ENCODE measurements at places on chromosomes 4 and X.

DNA sequence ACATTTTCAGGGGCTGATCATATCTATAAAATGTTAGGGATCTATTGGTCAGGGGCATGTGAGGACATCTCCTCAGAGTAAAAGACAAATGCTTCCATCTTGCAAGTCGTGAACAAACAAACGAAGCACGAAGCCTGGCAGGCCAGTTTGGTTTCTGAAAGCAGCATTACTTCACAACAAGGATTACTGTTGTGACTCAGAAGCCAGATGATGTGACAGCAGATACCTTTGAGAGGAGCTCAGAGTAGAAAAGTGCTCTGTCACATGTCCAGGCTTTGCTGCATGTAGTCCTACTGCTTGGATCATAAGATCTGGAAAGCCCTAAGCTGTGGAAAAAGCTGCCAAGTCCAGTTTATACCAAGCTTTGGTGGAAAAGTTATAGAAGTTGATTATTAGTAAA is 1827.2 kb downstream of the ARAP2 start:
- DNase-seq, result no peak

DNA sequence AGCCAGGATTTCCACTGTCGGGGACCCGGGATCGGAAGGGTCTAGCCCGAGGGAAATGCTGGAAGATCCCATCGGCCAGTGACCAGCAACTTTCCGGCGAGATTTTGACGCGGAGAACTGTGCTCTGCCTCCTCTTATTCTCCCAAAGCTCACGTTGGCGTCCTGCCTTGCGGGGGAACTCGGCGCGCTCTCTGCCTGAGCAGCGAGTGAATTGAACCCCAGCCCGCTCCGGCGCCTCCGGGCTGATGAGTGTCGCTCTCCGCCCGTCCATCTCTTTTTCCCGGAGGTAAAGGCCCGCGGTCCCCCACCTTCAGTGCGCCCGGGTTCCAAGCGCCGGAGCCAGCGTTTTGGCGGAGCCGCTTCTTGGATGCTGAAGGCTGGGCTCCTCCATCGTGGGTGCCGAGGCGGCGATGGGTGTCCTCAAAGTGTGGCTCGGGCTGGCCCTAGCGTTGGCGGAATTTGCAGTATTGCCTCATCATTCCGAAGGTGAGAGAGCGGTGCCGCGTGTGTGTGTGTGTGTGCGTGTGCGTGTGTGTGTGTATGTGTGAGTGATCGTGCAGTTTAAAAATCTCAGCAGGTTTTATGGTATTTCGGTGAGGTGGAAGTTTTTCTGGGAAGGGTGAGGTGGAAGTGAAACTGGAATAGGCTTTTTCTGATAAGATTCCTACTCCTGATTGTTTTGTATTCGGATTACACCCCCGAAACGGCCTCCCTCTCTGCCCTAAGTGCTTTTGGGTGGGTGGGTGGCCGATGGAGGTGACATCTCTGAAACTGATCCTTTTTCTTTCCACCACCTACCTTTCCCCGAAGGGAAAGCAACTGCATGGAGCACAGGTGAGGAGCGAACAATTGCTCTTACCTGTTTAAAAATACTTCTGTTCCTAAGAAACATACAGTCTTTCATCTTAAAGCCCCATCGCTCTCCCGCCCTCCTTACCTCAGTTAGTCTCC is 752 bp downstream of the FRAS1 start:
- no peak for DNase-seq

DNA sequence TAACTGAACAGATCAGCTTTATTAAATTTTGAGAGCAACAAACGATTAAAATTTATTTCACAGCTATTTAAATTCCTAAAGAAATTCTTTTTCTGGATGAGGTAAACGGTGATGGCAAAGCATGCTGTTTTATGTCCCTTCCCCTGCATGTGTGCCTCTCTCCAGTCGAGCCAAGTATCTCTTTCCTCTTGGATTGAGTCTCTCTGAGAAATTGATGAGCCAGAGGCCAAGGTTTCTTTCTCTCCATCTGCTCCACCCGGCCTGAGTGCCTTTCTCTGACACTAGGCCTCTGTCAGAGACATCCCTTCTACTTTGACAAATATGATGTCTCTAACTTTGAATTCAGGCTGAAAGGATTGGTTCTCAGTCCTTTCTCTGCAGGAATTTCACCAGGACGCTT is 42.6 kb upstream of the PARM1 start:
- no peak for DNase-seq

GRCh38 chr4:6687947-6688878 is 5.5 kb upstream of the S100P start:
- no peak for DNase-seq

DNA sequence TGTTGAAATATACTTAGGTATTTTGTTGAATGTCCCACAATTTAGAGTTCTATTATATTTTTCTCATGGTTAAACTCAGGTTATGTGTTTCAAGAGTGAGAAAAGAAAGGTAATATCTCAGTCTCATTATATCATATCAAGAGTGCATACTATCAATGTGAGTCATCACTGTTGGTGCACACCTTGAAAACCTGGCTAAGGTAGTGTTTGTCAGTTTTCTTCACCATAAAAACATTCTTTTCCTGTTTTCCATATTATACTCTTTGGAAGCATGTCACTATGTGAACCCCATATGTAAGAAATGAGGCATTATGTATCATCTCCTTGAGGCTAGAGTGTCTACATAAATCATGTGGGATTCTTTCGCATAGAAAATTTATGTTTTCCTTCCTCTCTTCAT is 307.6 kb upstream of the CTSO start:
- no peak for DNase-seq

DNA sequence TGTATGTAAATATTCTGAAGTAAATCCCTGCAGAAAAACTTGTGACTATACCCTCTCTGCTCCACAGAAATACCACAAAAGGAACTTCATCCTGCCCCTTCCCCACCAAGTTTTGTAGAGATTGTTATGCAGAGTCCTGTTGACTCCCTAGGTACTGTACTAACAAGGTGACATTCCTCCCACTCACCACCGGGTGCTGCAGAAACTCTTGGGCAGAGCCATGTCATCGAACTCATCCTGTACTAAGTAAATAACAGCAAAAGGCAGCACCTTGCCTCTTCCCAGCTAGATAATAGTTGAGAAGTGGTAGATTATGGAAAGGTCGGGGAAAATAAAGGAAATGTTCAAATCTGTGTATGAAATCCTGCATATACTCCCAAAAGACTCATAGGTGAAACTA is 233.3 kb downstream of the STPG2 start:
- DNase-seq, result no peak

DNA sequence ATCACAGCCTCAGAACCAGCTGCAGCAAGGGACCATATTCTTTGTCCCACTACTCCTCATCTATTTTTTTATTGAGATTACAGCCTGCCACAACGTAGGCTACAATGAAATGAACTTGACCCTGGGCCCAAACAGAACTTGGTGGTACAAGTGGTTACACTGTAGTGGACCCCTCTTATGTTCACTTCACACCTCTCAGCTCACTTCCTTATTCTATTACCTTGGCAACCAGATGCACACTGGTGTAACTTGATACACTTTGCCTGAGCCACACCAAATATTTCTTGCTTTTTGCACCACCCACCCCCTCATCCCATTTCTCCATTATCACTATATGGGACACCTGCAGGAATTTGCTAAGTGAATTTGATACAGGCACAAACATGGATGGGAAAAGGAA is 105.8 kb downstream of the CXCL13 start:
- no peak for DNase-seq

DNA sequence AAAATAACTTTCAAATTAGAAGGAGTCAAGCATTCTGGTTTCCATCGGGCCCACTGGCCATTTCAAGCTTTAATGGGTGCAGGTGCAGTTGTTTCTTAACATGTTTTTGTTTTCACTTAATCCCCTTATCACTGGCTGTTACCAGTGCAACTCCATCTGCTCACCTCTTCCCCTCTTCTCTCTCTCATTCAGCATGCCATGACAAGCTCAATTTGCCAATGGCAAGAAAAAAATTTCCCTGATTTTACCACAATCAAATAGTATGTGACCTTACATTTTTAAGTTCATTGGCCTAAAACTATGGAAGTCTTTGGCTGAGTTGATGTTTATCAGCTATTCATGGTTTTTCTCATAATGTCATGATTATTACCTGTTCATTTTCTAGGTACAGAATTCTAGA is 299.1 kb upstream of the BMP3 start:
- DNase-seq, result no peak

- DNase-seq, result no peak
These were observed 132.3 kb upstream of the PJA1 start for GRCh38 chrX:69297506-69297905.
